ENCODE measurements at places on chromosomes 3 and 15.

DNA sequence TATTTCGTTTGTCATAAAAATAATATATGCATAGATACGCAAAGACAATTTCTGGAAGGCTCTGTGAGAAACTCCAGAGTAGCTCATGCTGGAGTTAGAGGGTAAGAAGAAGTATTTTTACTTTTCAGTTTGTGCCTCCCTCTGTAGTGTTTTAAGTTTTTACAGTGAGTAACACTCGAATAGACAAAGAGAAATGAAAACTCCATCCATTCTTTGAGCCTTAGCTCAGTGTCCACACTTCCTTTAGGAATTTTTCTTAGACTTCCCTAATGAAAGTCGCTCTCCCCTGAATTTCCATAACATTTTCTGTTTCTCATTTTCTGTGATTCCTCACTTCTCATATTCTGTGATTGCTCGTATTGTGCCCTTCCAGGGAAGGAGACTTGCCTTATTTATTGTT lies 2.1 kb downstream of the BLOC1S6 start:
- H3K4me3 ChIP-seq = no peak overlapping the region
- H3K27ac ChIP-seq = no peak overlapping the region
- no peak for DNase-seq
- peaks cover under 1% of the 10 kb centered on the region for H3K36me3 ChIP-seq
- H3K4me1 ChIP-seq = peaks cover 3% of the 10 kb centered on the region

DNA sequence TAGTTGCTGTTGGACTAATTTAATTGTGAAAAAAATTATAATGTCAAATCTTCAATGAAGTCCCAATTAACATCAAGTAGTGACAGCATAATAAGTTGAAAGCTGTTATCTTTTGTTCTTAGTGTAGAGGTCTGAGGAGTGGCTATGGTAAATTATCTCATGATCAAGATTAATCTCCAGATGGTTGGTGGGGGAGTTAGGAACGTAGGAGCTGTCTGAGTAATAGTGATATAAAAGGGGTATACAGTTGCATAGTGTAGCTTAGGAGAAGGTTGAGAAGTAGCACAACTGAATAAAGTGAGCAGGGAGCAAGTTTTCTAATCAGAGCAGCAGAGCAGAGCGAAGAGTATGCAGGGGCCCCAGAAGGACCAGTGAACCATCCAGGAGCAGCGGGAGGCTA lies 19.5 kb downstream of the TMOD2 start:
- no peak for DNase-seq
- H3K36me3 ChIP-seq = peaks cover 43% of the 10 kb centered on the region
- no peaks in the 10 kb centered on the region for H3K27me3 ChIP-seq
- no peak overlapping the region for H3K4me3 ChIP-seq
- H3K4me1 ChIP-seq = no peaks in the 10 kb centered on the region
- H3K27ac ChIP-seq = no peak overlapping the region

DNA sequence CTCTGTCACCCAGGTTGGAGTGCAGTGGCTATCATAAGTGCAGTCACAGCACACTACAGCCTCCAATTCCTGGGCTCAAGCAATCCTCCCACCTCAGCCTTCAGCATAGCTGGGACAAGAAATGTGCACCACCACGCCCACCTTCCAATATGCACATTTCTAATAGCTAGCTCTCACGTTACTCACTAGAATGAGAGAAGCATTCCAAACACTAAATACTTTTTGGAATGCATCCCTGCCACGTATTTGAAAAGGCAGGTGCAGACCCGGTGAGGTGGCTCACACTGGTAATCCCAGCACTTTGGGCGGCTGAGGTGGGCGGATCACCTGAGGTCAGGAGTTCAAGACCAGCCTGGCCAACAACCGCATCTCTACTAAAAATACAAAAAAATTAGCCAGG lies 7.6 kb upstream of the TCF12 start:
- H3K36me3 ChIP-seq = no peaks in the 10 kb centered on the region
- DNase-seq = no peak
- peaks cover 12% of the 10 kb centered on the region for H3K4me1 ChIP-seq

DNA sequence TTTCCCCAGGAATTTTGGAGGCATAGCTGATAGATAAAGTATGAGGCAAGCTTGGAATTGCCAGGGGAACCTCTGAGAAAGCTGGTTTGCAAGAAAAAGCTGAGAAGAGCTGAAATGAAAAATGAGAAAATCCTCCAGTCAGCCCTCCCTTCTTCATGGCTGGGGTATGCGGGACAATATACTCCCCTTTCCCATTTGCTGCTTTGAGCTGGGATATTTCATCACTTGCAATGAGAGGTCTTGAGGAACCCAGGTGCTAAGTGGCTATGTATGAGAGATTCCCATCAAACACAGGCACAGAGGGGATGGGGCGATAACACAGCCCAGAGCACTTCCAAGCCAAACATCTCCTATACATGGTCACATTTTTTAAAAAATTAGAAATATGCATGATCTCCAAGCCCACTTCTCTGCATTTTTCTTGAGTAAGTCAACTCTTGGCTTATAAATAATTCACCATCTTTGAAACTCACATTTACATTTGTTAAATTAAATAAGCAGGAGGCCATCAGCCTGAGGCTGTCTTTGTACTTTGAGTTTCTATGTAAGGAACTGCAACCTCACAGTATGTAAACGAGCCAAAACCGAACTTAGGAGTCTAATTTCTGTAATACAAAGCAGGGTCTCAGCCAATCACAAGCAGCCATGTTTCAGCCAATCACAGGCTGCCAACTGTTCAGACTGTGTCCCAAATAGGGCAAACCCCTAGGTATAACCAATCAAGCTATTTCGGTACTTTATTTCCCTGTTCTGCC lies 983.6 kb upstream of the NR2F2 start:
- H3K4me3 ChIP-seq = no peak overlapping the region
- no peak overlapping the region for H3K27ac ChIP-seq
- no peaks in the 10 kb centered on the region for H3K4me1 ChIP-seq
- no peak for DNase-seq
- no peaks in the 10 kb centered on the region for H3K27me3 ChIP-seq

- DNase-seq = no peak
- H3K27me3 ChIP-seq = no peaks in the 10 kb centered on the region
- no peak overlapping the region for H3K27ac ChIP-seq
- H3K36me3 ChIP-seq = no peaks in the 10 kb centered on the region
Measured at GRCh38 chr3:78970656-78971055, 797.1 kb downstream of the ROBO1 start.

GRCh38 chr15:22850055-22850454 lies 11.6 kb downstream of the NIPA2 start:
- no peaks in the 10 kb centered on the region for H3K4me1 ChIP-seq
- H3K27me3 ChIP-seq = no peaks in the 10 kb centered on the region
- DNase-seq = no peak
- no peak overlapping the region for H3K27ac ChIP-seq
- peaks cover 54% of the 10 kb centered on the region for H3K36me3 ChIP-seq
- H3K4me3 ChIP-seq = no peak overlapping the region
